Natural killer cell (primary cell): ENCODE measurements at places on chromosomes 16 and 17. TPM values are rescaled to one million over a fixed set of nuclear protein-coding genes. Genes with fewer than 3 reads are reported as not detected.

The CD300LB gene
- total RNA-seq = 2.0 TPM

- no peak for DNase-seq
Measured at GRCh38 chr16:50523710-50524109, 24.5 kb upstream of the NKD1 start.

GRCh38 chr16:1088295-1089170, 7.5 kb downstream of the C1QTNF8 start:
- DNase-seq = no peak

DNA sequence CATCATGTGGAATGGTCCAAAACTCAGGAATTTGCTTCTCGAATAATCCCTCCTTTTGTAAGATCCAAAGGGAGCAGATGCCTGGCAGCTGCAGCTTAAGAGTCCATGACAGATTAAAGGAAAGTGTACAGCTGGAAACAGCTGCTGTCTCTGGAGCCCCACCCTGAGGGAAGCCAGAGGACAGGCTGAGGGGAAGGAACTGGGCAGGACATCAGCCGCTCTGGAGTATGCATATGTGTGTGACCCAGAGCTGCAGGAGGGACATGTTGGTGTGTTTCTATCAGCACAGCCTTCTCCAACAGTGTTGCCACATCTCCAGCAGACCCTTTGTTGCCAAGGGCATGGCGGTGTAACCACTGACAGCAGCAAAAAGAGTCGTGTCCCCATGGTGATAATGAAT, 46.2 kb downstream of the CYB561 start:
- DNase-seq = no peak

The CACNG3 gene
- total RNA-seq = not detected

GRCh38 chr16:17014484-17015121, 456.2 kb downstream of the XYLT1 start:
- DNase-seq = no peak
